Hepatocyte (in vitro differentiated cells): ENCODE measurements at places on chromosomes 16 and 17.

DNA sequence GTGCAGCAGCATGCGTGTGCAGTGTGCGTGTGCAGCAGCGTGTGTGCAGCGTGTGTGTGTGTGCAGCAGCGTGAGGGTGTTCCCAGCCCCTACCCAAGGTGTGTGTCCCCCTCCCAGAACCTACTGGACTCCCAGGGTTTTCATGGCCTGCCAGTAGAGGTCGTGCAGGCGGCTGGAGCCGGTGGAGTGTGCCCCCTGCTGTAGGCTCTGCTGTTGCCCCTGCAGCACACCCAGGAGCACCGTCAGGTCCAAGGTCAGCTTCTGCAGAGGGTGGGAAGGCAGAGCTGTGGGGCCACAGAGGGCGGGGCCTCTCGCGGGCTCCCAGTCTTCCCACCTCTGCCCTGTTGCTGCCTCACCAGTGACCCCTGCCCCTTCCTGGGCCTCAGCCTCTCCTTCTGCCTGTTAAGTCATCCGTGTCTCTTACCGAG lies 14.9 kb downstream of the MYBBP1A start:
- DNase-seq, result no peak

DNA sequence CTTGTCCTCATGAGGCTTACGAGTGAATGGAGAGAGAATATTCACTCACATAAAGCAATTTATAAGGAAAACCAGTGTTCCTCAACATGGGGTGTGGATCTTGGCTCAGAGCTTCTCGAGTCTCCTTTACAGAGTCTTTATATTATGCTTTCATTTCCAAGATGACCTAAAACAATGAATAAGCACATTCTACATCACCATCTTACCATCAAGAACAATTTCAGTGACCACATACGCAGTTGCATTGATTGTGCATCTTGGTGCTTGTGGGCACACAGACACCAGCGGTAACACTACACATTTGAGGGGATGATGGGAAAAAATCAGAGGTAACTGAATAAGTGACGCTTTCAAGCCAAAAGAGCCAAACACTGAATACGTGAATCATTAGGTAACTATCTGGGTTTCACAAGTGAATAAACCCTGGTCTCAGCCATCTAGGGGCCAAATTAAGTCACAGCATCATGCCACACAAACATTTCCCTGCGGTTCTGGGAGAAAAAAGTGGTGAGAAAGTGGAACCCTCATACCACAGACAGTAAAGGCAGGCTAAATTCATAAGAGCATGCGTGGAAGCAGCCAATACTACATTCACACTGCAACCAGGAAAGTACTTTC lies 9.4 kb downstream of the CWC25 start:
- DNase-seq, result no peak

DNA sequence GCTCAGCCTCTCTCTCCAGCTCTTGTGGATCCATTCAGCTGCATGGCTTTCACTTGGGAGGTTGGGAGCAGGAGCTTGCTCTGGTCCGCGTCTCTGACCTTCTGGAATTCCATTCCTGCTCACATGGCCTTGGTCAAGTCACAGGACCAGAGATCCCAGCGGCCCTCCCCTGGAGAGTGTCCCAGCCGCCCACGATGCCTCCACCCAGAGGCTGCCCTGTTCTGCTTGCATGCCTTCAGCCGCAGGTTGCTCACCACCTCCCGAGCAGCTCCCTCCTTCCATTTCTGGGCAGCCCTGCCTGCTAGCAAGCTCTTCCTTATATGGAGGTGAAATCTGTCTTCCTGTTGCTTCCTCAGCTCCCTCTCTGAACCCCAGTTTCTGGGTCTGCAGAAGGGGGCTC lies 32.6 kb downstream of the RAI1 start:
- DNase-seq, result peak; percentile 58

DNA sequence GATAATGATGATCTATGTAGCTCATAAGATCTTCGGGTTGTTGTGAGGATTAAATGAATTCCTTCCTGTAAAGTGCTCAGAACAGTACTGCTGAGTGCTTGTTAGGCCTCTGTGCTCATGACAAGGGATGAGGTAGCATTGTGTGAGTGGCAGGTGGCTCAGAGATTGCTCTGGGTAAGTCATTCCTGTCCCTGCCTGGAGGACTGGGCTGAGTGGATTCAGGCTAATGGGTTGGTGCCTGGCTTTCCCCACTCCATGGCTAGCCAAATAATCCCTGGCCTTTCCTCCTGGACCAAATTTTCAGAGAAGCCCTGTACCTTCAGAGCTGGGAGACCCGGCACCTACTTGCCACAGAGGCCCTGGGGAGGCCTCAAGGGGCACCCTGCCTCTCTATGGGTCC lies 1.3 kb upstream of the CCDC92B start:
- no peak for DNase-seq

DNA sequence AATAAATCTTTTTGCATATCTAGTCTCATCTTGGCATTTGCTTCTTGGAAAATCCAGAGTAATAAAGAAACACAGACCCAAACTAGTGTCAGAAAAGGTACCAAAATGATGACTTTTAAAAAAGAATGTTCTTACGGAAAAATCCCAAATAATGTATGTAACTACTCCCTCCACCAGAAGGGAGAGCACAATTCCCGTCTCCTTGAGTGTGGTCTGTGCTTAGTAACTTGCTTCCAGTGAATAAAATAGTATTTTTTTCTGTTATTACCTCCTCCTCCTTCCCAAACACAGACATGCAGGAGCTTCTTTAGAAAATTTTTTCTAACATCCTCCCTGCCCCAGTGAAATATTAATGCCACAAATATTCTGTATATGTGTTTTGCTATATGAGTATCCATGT lies 358.1 kb downstream of the ZFHX3 start:
- no peak for DNase-seq
